Stimulated activated CD4-positive, alpha-beta T cell treated with anti-CD3 and anti-CD28 coated beads, Interleukin-1b, Interleukin-23, amount 100 ng/mL, for 24 hours (primary cell): ENCODE measurements at places on chromosomes 3 and 15.

- no peak for DNase-seq
Observed at GRCh38 chr15:40028193-40028592, 10.8 kb downstream of the SRP14 start.

GRCh38 chr15:78422571-78423340, 15.3 kb upstream of the IREB2 start:
- peak; percentile 44 for DNase-seq

- no peak for DNase-seq
Observed at GRCh38 chr3:159322322-159322939, 520.6 kb downstream of the MFSD1 start.

- DNase-seq: no peak
Observed at GRCh38 chr15:63906266-63906584, 72.5 kb upstream of the HERC1 start.

DNA sequence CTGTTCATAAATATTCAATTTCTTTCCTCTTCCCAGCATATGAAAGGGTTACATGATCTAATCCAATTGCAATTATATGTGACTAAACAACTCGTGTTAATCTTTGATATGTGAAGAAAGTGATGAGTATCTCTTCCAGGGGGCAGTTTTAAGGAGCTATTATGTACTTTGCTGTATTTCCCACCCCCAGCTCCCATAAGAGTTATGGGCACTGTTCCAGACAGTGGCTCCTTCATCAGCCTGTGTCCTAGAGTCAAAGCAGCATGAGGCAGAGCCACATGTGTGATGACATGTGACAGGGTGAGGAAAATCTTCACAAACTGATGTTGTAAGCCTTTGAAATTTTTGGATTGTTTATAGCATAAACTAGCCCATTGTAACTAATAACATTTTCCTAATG, 315.4 kb downstream of the DIPK2A start:
- DNase-seq: no peak

GRCh38 chr3:11539218-11539617, 104.5 kb downstream of the VGLL4 start:
- DNase-seq: no peak

DNA sequence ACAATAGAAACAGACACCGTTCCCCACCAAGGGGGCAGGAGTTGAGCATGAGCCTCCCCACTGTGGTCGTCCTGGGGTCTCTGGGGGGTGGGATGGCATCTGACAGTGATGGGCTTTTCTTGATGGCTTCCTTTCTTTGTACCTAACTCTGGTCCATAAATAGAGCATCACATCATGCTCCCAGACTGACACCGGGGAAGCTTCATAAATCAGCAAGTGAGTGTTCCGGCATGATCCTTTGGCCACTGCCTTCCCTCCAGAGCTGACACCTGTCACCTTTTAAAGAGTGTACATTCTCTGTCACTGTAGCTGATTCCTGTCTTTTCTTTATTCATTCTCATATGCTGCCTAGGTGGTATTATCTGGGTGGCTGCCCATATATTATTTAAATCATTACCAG, 129.9 kb downstream of the ROBO2 start:
- DNase-seq: no peak

DNA sequence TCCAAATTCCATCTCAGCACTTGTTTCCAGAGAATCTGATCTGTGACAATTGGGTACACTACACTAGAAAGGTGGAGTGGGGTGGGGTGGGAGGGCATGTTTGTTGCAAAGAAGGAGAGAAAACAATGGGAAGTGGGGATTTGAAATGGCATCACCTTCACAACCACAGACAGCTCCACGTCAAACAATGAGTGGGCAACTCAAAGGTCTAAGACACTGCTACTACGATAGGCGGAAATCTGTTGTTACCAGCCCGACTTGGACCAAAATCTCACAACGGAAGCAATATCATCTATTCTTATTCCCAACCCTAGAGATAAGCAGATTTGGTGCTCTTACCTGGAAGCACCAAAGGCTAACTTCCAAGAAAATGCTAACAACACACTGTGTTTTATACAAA, 3.3 kb downstream of the CYP19A1 start:
- DNase-seq: no peak

DNA sequence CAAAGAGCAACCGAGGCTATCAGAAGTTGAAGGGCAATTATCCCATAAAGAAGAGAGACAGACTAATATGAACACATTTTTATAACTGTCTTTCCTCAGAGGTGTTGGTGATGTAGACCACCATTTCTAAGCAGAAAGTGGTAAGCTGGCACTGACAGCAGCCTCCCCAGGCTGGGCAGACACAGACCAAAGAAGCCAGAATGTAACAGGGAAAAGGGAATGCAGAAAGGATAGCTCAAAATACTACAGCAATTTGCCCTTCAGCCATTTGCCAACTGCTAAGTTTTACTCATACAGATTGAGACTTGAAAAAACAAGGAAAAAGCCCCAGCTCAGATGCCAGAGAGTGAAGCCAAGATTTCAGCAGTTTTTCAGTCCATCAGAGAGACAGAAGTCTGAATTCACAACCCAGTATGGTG, 73.5 kb upstream of the ABI3BP start:
- no peak for DNase-seq

GRCh38 chr15:71112429-71112828, 2.8 kb upstream of the THSD4 start:
- no peak for DNase-seq

- DNase-seq: no peak
Observed at GRCh38 chr3:195260280-195260905, 10.6 kb downstream of the XXYLT1 start.

DNA sequence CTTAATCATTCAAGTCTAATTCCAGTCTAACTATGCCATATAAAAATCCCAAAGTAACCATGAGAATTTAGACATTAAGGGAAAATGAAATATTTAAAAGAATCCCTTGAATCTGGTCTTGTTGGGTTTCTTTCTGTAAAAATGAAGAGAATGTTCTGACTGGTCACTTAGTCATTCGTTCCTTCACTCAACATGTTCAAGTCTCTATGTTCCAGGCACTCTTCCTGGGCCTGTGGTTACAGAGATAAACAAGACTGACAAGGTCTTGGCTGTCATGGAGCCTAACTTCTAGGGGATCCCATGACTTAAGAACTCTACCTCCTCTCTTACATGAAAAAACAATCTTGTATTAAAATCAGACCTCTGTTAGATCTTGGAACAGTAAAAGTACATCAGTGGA, 638.6 kb upstream of the TBL1XR1 start:
- DNase-seq: no peak

GRCh38 chr3:134144694-134145093, 106.0 kb downstream of the RYK start:
- no peak for DNase-seq

- no peak for DNase-seq
Observed at GRCh38 chr15:68933001-68933400, 2.7 kb downstream of the SPESP1 start.

- no peak for DNase-seq
Observed at GRCh38 chr3:102290241-102290640, 144.6 kb upstream of the ZPLD1 start.
